Stimulated activated CD4-positive, alpha-beta T cell treated with anti-CD3 and anti-CD28 coated beads, Interleukin-15, amount 100 ng/mL, for 1 hour (primary cell): ENCODE measurements at places on chromosomes 2 and 18.
A peak's percentile ranks its signal among the peaks of the same experiment; 100 is the strongest.

- DNase-seq, result no peak
Observed at GRCh38 chr2:43541165-43541564, 54.7 kb downstream of the THADA start.

DNA sequence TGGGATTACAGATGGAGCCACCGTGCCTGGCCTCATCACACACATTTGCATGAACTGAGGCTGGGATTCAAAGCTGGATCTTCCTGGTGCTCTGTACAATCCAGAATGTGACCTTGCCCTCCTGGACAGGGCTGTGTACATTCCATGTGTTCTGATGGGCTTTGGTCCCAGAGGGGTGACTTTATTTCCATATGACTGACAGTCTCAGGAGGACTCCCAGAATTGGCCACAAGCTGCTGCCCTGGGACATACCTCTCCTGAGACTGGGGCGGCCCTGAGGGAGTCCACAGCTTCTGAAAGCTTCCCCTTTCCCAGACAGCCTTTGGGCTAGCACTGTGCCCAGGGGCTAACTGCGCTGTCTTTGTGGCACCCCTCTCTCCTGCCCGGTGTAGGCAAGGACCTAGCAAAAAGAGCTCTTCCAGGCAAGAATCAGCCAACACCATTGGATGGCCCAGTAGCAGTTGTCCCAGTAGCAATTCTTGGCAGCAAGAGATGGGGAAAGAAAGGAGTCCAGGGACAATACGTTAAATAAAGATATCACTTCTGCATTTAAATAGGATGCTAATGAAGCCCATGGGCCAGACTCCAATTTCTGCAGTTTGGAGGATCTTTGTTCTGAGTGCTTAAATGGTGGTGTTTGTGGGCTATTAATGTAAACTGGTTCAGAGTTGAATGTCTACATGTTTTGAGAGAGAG, 26.4 kb upstream of the ZNF532 start:
- no peak for DNase-seq

- DNase-seq, result no peak
Observed at GRCh38 chr18:36297417-36298125, at the start of gene FHOD3. TSS of gene FHOD3 (plus strand) at chr18:36297713. CDS start at chr18:36297836, 123 bp downstream.

DNA sequence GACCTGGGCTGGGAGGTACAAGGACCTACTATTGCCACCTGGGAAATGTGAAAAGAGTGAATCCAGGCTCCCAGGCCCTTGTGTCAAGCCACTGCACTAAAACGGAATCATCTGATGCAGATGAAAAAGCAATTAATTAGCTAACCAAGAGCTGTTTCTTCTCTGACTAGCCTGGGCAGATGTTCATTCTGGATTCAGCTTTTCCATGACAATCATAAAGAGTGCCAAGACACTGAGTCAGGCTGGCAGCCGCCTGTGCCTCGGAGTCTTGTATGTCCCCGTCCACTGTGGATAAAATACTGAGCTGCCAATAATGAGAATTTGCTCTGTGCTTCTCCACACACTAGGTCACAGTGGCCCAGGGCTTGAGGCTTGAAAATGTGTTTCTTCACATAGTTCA, 21.7 kb upstream of the LCLAT1 start:
- DNase-seq, result no peak

GRCh38 chr2:20663196-20664070, 3.5 kb upstream of the GDF7 start:
- no peak for DNase-seq

GRCh38 chr2:28991460-28991859, 10.4 kb downstream of the TOGARAM2 start:
- DNase-seq, result no peak

GRCh38 chr2:18610651-18611050, 21.3 kb upstream of the NT5C1B start:
- no peak for DNase-seq

DNA sequence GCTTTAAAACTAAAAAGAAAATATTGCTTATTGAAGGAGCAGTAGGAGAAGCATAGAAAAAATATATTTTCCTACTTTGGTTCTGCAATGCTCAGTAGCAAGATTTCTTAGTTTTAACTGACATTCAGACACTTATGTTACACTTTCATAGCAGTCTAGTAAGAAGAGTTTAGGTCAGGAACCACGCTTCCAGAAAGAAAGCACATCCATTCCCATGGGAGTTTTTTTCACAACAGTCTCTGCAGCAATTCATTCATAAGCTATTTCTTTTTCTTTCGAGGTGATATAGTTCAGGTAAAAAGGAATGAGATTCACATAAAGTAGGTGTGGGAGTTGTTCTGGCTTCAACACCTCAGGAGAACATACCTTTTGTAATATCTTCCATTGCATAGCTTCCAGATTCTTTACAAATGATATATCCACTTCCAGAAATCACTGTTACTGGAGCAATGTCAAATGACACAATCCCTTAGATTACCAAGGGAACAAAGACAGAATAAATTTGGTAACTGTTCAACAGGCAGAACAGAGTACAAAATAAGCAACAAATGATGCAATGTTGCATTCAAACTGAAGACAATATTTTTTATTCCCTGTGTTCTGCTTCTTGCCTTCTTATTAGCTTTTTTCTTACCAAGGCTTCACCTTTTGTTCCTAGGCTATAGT, 95.2 kb upstream of the GULP1 start:
- DNase-seq, result no peak

DNA sequence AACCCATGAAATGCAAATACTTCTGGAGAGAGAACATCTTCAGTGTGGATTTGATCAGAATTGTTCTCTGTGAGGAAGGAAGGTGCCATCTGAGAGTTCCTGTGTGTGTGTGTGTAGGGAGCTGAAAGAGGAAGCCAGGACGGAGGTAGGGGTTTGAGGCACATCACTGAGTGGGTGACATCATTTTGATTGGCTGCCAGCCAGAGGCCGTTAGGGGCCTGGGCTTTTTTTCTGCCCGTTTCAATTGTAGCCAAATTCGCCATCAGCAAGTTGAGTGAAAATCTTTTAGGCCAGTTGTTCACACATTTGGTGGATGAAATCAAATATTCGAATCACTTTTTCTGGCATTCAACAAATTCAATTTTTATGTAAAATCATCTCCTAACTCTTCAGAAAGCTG, 48.9 kb downstream of the TSN start:
- no peak for DNase-seq

- DNase-seq, result no peak
Observed at GRCh38 chr2:144277622-144278354, 242.1 kb downstream of the ZEB2 start.

GRCh38 chr2:28390746-28391563, 1.7 kb upstream of the FOSL2 start:
- peak; percentile 33 for DNase-seq

GRCh38 chr2:64604155-64604554, 49.6 kb downstream of the SERTAD2 start:
- no peak for DNase-seq

DNA sequence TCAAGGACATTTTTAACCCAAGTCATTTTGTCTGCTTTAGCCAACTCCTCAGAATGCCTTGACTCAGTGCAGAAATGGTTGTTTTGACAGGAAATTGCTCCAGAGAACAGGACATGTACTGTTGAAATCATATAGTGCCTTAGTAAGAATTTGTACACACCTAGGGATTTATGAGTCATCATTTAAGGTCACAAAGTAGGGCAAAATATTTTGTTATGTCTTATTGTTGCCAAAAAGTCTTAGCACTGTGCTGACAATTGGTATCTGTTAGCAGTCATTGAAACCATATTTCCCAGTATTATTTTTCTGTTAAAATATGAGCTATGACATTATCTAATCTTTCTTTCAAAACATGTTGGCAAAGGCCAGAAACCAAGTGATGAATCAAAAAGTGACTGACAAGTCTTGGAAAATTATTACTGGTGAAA, 104.5 kb downstream of the OSBPL6 start:
- DNase-seq, result no peak

DNA sequence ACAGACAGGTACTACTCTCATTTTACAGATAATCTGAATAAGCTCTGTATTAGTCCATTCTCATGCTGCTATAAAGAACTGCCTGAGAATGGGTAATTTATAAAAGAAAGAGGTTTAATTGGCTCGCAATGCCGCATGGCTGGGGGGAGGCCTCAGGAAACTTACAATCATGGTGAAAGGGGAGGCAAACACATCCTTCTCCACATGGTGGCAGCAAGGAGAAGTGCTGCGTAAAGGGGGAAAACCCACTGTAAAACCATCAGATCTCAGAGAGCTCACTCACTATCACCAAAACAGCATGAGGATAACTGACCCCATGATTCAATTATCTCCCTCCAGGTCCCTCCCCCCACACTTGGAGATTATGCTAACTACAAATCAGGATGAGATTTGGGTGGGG, 254.4 kb downstream of the KCNE4 start:
- no peak for DNase-seq

GRCh38 chr18:7541835-7542234, 25.3 kb upstream of the PTPRM start:
- no peak for DNase-seq

DNA sequence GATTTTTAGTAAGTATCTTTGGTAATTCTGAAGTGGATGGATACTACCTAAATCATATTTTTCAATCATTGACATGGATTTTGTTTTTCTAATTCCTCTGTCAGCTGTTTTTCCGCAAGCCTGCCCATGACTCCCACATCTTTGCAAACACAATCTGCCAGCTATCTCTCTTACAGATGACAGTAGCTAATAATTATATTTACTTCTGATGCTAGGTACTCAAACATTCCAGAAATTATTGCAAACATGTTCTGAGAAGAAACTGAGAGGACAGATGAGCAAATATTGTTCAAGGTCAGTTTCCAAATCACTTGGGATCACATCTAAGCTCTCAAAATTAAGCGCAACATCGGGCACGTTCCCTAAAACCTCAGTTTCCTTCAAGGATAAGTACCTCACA, 270.0 kb upstream of the CDH19 start:
- no peak for DNase-seq

GRCh38 chr18:23300231-23300805, 152.8 kb upstream of the RIOK3 start:
- DNase-seq, result no peak

GRCh38 chr2:72971036-72971435, 53.7 kb downstream of the EMX1 start:
- DNase-seq, result no peak

DNA sequence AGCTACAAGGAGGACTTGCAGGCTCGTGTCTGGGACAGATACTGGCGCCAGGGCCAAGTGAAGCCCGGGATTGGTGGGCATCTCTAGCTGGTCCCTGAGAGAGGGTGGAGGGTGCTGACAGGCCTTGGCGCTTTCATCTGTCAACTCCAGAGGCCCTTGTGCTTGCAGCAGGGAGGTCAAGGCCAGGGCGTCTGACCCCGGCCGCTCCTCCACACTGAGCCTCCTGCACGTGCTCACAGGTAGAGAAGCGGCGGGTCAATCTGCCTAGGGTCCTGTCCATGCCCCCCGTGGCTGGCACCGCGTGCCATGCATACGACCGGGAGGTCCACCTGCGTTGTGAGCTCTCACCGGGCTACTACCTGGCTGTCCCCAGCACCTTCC, 9.5 kb downstream of the CAPN10 start:
- no peak for DNase-seq

DNA sequence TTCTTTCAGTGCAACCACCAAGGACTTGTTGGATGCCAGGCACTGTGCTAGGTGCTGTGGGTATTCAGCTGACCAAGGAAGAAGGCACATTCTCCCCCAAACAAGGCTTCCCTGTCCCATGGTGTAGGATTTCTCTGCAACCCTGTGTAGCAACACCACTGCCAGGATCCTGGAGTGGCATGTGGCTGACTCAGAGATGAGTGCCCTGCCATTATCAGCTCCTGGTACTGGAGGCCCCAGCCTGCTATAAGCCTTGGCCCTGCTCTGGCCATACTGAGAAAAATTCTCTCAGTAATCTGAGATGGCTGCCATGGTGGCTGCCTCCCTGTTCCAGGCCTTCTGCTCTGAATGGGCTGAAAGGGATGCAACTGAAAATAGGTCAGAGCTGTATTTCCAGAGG, 4.3 kb downstream of the SMYD5 start:
- no peak for DNase-seq

- no peak for DNase-seq
Observed at GRCh38 chr2:235560345-235560744, 66.5 kb downstream of the AGAP1 start.

DNA sequence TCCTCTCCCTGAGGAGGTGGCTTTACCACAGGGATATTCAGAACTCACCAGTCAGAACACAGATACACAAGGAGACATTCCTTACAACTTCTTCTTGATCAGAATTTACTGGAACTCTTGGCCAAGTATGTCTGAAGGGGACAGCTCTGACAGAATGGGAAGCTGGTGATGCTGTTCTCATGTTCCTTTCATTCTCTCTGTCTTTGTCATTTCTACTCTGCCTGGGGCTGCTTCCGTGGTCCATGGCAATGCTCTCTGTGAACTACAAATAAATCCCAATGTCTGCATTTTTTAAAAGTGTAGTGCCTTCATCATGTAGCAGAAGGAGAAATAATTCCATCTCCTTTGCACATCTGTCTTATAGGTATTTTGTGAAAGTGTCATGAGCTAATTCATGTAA, 730.3 kb downstream of the CNTNAP5 start:
- DNase-seq, result no peak

- no peak for DNase-seq
Observed at GRCh38 chr2:148901142-148901541, 26.1 kb downstream of the KIF5C start.

DNA sequence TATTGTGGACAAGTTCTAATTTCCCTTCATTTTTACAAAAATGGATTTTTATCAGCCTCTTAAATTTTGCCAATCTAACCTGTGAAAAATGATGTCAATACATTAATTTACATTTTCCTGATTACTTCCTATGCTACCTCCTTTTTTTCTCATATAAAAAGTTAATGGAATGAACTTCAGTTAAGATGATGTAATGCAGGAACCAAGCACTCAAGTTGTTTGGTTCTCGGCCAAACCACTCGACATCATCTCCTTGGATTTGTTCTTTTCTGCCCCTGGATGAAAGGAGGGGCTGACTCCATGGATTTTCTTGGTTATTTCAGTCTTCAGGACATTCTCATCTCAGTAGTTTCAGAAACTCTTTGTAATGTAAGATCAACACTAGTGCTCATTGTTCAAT, 253.1 kb upstream of the NXPH2 start:
- DNase-seq, result no peak

DNA sequence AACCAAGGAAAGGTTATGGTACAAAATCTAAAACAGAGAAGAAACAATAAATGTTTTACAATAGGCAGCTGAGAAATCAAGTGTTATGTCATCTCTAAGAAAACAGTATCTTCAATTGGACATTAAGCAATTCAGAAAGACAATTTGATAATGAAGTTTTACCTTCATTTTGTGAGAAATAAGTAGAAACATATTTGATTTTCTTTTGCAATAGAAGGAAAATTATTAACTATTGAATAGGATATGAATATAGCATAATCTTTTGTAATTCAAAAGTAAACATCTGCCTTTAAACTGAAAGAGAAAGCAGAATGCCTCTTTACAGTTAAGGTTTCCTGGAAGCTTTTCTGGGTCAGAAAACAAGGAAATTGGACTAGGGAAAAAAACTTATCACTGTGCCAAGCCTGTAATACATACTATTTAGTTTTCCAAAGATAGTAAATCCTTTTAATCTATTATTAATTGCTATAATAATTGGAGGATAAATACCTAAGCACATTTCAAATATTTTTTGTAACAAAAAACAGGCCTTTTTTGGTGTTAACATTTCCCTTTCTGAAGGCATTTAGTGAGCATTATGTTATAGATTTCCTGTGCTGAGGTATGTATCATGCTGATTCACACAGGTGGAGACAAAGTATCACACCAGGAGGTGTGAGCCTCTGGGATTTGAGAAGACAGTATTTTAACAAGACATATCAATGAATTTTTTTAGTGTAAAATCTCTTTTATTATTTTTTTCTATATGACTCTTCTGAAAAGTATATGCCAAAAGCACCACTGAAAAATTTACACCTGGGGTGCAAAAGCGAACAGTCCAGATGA, 947.0 kb upstream of the CDH2 start:
- DNase-seq, result no peak

GRCh38 chr18:35303610-35304009, 13.6 kb upstream of the ZSCAN30 start:
- DNase-seq, result no peak
